NCI-H524 (cell line): ENCODE measurements at places on chromosomes 6 and 20.

GRCh38 chr6:118542184-118542952 lies 5.7 kb upstream of the PLN start:
- no peak for DNase-seq

- no peak for DNase-seq
Observed at GRCh38 chr6:141490982-141491381, 641.7 kb upstream of the GJE1 start.

DNA sequence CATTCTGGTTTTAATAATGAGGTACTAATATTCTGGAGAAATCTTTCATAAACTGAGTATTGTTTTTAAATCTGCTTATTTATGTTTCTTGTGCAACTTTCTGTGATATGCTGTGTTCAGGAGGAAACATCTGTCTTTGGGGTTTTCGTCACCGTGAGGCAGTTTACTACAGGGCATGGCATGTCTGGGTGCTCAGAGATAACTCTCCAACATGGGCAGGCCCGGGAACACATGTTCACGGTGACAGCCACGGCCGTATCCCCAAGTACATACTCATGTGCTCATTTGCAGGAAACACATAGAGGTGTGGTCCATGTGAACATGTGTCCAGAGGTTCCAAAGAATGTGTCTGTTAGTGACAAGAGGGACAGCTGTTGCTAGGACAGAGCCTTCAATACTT lies 62.1 kb upstream of the CNKSR3 start:
- no peak for DNase-seq

- no peak for DNase-seq
Observed at GRCh38 chr6:159878341-159878740, 12.4 kb upstream of the MAS1 start.

DNA sequence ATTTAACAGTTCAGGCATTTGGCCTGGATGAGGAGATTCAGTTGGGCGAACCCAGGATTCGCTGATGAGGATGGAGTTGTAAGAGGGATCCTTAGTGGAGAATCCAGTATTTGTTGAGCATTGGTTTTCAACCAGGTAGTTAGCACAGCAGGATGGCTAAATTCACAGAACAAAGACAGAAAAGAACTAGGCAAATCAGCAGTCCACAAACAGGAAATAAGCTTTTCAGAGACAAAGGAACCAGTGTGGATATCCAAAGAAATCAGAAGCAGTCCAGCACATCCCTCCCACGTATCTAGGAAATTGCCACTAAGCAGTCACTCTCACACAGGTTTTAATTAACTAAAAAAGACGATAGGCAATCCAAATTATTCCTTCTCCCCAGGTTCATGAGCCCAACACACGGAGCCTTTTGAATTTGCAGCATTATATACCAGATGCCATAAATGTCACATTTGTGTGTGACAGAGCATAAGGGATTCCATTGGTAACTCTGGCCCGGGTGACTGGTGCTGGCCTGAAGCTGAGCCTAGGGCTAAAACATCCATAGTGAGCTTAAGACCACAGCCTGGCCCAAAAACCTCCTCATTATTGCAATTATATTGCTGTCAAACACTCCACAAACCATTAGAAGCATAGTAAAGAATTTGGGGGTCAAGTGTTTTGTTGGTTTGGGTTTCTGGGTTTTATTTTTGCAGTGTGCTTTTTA lies 131.5 kb downstream of the SOBP start:
- no peak for DNase-seq

GRCh38 chr6:167552961-167553735 lies 228.3 kb downstream of the TTLL2 start:
- DNase-seq, result no peak

- no peak for DNase-seq
Observed at GRCh38 chr6:163648868-163649267, 234.3 kb downstream of the QKI start.

DNA sequence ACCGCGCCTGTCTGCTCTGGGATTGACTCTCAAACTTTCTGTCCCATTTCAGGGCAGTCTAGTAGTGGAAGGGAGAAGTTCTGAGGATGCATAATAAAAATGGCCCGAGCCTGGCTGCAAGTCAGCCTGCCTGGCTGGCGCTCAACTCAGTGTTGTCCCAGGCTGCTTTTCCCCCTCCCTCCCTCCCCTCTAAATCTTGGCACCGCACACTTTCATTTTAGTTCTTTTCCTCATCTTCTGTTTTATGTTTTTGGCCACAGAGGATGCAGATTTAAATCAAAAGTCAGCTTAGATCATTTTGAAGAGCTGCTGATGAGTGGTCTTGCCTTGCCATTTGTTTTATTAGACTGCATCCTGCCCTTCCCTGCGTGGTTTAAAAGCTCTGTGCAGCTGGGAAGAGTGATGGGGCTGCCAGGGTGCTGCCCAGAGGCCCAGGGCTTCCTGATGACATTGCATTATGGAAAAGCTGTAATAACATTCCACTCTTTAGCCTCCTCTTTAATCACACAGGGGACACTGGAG lies 6.5 kb upstream of the UQCC2 start:
- DNase-seq, result no peak

- no peak for DNase-seq
Observed at GRCh38 chr20:60209048-60209447, 250.8 kb downstream of the CDH26 start.

DNA sequence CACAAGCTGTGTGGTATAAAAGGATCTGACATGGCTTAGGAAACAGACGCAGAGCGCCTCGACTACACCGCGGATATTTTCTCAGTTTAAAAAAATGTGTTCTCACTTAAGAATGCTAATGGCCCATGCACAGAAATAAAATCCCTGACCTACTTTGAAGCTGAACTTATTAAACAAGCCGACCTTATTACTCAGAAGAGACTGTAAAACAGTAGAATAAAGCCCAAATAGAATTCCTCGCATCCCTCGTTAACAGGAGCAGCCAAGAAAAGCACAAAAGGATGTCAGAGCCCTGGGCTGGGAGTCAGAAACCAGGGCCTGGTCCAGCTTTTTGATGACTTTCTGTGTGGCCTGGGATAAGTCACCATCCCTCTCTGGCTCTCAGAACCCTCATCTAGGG lies 489.3 kb downstream of the PTPRT start:
- DNase-seq, result no peak

DNA sequence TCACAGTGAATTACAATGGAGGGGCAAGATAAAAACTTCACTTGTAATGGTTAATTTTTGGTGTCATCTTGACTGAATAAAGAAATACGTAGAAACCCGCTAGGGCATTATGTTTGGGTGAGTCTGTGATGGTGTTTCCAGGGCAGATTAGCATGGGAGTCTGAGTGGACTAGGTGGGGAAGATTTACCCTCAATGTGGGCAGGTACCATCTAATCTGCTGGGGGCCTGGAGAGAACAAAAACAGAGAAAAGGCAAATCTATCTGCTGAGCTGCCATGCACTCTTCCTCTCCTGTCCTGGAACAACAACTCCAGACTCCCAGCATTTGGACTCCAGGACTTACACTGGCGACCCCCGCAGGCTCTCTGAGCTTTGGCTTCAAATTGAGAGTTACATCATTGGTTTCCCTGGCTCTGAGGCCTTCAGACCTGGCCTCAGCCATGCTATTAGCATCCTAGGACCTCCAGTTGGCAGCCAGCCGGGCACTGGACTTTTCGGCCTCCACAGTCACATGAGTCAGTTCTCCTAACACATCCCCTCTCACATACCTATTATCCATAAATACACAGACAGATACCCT lies 19.7 kb downstream of the NINL start:
- no peak for DNase-seq

DNA sequence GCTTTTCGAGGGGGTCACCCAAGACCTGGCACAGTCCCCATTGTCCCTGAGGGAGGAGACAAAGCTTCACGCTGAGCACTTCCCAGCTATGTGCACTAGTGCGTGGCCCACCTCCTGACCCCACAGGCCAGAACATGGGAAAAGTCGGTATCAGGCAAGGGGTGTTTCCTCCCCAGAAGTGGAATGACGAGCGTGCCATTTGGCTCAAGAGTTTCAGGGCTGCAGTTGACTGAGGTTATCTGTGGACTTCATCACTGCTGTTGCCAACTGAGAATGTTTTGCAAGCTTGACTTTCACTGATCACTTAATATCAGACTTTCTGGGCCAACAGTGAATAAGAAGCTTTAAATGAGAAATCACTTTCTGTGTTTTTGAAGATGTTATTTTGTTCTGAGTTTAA lies 137.0 kb upstream of the AFDN start:
- no peak for DNase-seq

GRCh38 chr6:11043961-11044711 lies at the start of gene ELOVL2:
Gene ELOVL2, minus strand, starts transcription at chr6:11044305. Its CDS starts 75 bp downstream, at chr6:11044230.
- no peak for DNase-seq

DNA sequence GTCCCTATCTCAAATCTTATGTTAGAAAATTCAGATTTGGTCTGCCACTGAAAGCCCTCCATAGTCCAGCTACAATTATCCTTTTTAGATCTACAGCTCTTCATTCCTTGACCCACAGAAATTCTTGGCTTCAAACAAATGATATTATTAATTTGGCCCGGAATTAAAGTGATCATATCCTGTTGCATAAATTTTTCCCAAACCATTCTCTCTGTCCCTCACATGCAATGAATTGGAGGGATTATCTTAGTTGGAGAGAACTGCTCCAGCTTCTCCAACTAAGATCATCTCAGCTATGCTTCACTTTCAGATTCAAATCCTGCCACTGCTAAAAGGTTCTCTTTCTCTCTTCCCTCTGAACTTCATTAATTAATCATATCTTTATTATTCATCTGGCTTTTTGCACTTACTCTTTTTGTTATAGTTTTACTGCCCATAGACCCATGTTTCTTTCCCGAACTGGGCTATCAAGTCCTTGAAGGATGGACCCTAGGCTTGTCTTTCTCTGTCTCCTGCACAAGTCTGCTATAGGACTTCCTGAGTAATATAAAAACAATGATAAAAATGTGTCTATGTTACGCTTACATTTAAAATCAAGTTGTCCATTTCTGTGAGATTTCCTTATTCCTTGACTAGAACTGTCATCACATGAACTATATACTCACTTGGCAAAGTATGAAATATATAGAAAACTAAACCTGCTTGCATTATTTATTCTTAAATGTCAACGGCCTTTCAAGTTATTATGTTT lies 493.9 kb upstream of the MARCKS start:
- DNase-seq, result no peak

- DNase-seq, result no peak
Observed at GRCh38 chr6:113560376-113560775, 296.8 kb upstream of the MARCKS start.

DNA sequence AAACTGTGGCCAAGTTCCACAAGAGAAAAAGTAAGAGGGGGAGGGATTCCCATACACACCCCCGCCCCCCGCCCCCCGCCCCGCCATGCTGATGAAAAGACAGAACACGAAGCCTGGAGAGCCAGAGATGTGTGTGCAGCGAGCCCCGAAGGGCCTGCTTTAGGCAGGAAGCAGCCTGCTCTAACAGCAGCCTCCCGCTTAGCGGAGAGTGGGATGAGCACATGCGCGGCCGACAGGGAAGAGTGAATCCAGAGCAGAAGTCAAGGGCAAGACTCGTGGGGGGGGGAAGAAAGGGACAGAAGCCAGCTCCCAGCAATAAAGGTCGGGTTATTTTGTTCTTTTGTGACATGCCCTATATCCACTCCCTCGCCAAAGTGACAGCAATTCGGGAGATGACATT lies 67.2 kb upstream of the PTGIS start:
- no peak for DNase-seq

DNA sequence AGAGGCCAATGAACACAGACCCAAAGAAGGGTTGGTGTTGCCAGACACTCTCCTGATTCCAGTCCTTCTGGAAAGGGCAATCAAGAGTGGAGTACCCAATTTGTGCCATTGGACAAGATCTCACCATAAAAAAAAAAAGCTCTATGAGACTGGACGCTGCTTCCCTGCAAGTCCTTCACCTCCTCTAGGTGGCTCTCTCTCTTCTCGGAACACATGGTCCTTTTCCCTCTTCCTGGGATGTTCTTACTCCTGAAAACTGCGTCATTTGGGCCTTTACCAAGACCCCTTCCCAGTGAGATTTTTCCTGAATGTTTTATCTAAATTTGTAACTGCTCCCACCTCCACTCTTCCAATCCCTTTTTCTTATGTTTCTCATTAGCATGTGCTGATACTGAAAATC lies 280.8 kb downstream of the FOXA2 start:
- no peak for DNase-seq

DNA sequence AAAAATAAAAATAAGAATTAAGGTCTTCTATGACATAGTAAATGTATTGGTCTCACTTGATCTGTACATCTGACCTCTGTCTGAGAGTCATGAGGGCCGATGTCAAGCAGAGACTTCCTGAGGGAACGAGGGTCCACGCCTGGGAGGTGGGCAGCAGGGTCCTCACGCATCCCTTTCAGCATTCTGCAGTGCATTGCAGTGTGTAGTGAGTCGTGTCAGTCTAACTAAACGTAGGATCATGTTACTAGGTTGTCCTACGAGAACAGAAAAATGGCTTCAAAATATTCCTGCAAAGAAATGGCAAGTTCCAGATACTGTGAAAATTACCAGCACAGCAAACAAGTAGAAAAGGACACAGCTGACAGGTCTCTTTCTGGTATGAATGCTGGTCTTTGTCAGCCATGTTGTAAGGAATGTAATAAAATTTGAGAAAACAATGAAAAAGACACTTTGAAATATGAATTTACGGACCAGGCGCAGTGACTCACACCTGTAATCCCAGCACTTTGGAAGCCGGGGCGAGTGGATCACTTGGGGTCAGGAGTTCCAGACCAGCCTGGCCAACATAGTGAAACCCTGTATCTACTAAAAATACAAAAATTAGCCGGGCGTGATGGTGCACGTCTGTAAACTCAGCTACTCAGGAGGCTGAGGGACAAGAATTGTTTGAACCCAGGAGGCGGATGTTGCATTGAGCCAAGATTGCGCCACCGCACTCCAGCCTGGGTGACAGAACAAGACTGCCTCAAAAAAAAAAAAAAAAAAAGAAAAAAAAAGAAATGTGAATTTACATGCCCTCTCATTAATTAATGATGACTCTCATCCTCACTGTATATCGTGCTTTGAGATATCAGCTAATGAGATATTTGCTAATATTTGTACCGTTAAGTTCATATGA lies 2.4 kb upstream of the AHCY start:
- no peak for DNase-seq

DNA sequence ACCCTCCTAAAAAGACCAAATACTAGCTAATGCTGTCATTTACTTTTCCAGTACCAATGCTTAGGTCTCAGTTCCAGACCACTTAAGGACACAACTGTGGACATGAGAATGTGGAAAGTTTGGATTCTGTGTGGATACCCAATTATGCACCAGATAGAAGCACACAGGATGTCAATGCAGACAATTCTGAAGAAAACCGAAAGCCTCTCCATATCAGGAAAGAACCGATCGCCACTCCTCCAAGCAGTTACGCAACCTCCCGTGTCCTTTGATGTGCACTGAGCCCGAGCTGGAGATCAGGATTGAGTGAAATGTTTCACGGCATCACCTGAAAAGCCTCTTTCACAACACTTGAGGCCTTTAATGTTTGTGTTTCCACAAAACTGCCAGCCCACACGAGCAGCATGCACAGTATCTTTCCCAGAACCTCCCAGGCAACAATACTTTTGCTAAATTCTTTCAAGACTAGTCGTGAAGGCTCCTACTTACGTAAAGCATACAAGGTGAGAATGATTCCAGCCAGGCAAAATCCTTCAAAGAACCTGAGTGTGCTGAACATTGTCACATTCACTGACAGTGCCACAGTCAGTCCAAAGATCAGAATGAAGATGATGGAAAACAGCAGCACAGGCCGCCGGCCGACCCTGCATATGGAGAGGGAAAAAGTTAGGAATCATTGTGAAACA lies 47.0 kb downstream of the SLC22A23 start:
- DNase-seq, result no peak
